Adipocyte (in vitro differentiated cells): ENCODE measurements at places on chromosomes 3 and 15.
A peak's percentile ranks its signal among the peaks of the same experiment; 100 is the strongest.

DNA sequence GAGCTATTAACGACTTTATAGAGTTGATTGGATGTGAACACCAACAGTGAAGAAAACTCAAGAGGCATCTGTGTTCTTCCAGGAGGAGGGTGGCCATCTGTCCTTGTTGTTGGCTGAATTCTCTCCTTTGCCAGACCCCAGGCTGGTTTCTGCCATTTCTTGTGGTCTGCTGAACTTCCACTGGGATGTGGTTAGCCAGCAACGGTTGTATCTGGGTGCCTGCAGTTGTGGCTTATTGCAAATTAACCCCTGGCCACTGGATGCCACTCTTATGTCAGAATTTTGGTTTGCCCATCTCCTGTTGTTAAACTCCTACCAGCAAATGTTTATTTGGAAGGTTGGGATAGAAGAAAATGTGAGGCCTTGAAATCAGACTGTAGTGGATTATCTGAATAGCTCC is 163.6 kb upstream of the TBC1D5 start:
- no peak for DNase-seq

- DNase-seq: peak; percentile 52
These were observed 1.4 kb upstream of the PDHB start for GRCh38 chr3:58434990-58435389.

- DNase-seq: peak; percentile 47
These were observed 27.2 kb upstream of the TNFSF10 start for GRCh38 chr3:172550347-172550943.

DNA sequence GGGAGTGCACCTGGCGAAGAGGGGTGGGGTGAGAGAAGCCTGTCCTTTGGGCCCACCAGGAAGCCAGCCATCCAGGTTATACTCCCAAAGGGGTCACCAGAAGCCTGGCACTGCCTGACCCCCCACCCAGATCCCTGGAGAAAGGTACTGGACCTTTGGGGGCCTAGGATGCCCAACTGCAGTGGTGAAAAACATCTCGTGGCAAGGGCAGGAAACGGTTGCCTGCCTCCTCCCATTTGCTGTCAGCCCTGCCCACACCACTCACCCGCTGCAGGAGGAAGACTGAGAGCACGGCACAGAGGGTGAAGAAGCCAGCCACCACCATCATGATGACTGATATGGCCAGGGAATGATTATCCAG is 2.2 kb upstream of the ULK3 start:
- no peak for DNase-seq

DNA sequence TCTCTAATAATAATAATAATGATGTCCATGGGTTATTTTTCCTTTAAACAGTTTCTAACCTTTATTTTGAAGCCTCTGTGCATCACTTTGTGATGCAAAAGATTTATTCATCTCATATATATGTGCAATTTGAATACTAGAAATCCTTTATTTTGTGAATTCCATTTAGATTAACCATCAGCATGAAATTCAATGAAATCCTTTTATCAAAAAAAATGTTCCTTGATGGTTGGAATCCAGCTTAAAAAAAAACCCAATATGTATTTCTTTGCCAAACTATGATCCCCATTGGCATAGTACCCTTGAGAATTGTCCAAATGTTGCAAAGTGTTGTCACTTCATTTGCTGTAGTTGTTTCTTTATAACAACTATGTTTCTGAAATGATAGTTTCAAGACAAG is 7.4 kb downstream of the TBC1D23 start:
- peak; percentile 54 for DNase-seq

- no peak for DNase-seq
These were observed 162.4 kb upstream of the STT3B start for GRCh38 chr3:31370380-31370666.

DNA sequence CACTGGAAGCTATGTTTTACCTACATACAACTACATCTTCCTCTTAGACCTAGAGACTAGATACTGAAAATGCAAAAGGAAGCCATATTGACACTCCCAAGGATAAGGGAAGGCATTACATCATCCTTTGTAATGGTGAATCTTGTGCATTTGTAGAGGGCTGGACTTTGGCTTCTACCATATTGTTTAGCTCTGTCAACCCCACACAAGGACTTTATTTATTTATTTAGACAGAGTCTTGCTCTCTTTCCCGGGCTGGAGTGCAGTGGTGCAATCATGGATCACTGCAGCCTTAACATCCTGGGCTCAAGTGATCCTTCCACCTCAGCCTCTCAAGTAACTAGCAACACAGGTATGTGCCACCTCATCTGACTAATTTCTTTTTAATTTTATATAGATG is 331.5 kb upstream of the TPRG1 start:
- DNase-seq: no peak

DNA sequence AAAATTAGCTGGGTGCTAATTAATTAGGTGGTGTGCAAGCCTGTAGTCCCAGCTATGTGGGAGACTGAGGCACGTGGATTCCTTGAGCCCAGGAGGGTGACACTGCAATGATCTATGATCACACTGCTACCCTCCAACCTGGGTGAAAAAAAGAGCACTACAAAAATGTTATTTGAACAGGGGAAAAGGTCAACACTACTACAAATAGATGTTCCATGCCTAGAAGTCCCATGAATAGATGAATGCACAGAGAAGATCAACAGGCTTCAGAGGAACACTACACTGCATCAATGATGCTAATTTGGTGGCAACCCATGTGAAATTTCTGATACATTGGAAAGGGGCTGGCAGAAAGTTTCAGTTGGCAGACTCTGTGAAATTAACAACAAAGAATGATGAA is 105.4 kb upstream of the FHIT start:
- DNase-seq: no peak

- no peak for DNase-seq
These were observed 744.9 kb upstream of the ARRDC4 start for GRCh38 chr15:97215629-97216028.

DNA sequence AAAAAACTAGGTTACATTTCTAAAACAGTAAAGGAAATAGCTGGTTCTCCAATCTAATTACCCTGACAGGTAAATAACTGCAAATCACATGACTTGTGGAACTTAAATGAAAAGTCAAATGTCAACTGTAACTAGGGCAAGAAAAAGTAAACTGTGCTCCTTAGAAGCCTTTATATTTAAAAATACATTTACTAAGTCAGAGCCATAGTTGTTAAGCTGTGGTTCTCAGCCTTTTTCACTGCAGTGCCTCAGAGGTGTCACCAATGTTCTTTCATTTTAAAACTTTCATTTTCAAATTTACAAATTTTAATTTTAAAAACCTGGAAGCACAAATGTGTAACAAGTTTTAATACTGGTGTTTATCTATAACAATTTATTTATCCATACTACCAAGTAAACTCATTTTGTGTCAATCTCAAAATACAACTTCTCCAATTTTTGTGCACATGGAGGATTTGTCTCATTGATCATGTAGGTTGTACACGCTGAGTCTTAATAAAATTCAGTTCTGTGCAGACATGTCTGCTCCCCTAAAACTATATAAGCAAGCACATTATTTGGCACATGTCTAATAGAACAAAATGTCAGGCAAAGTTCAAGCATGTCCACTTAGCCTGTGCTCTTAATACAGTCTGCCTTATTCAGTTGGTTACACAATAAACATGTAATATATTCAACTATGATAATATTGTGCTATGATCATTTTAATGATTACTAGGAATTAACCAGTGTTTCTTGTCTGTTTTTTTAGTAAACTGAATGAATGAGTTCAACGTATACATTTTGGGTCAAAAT is 70.4 kb downstream of the DLG1 start:
- DNase-seq: no peak

DNA sequence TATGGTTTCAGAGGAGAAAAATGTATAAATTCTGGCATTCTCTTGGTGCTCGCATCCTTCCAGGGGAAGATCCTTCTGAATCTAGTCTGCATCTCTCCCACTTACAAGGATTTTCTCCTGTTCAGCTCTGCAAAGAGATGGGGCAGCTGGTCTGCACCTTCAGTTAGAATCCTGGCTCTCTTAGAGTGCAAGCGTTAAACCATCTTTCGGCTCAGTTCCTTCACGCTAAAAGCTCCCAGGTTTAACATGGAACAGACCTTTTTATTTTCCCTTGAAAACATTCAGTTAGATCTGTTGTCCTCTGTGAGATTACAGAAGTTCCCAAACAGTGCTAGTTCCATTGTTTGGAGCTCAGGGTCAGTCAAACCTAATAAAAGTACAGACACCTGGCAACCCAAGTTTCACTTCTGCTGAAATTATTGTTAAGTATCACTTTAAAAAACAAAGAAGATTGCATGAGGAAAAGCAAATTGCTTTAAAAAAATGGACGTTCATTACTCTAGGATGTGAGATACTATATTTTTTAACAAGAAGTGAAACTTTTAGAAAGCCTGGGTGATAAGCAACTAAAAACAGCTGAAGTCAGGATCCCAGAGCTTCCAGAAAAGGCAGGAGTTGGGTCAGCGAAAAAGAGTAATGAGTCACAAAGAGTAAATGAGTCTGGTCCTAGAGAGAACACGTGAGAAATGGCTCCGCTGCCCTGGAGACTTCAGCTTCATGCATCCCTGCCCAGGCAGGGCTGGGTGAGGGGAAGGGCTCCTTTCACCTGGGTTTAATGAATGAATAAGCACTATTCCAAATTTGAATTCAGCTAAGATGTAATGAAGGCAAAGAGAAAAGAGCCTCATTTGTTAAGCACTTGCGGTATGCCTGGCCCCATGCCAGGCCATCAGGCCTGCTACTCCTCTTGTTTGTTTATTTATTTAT is 63.3 kb downstream of the ABTB1 start:
- DNase-seq: peak; percentile 79

DNA sequence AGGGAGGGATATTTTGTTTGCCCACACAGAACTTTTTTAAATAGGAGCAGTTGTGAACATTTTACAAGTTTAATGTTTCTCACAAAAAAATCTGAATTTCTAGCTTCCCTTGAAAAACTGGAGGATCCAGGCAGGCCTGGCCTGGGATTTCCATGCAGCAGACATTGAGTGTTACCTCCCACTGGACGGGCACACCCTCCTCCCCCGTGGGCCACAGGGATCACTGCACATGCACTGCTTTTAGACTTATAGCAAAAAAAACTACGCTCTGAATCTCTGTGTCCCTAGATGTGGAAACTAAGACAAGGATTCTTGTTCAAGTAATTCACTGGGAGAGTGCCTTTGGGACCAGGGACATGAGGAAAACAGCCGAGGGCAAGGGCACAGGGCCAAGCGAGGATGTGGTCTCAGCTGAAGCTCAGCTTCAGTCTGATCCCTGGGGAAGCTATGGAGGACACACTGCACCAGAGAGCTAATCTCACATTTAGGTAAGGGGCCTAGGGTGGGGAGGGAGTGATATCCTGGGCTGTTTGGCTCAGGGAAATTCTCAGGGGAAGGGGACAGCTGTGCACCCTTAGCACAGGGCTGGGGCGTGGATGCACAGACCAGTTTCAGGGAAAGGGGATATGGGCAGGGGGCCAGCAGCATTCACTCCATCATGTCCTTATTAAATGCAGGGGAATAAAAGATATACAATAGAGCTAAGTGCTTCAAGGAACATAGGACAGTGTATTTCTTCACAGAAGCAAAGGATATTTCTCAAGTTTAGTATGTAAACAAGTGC is 46.0 kb downstream of the FSIP1 start:
- no peak for DNase-seq

DNA sequence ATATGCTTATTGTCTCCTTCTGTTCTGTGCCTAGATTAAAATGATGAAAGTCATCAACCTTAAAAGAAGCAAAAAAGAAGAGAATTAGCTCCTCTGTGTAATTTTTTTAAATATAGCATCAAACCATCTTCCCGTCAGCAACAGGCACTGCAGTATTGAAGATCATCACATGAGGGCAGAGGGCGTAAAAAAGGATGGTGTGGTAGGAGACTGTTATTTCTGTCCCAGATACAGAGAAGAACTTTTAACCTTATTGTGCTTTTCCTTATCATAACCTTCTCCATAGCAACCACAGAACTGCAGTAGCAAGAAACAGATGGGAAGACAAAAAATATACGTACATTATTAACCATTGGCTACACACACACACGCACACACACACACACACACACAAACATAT is 88.8 kb downstream of the IGSF11 start:
- DNase-seq: no peak

DNA sequence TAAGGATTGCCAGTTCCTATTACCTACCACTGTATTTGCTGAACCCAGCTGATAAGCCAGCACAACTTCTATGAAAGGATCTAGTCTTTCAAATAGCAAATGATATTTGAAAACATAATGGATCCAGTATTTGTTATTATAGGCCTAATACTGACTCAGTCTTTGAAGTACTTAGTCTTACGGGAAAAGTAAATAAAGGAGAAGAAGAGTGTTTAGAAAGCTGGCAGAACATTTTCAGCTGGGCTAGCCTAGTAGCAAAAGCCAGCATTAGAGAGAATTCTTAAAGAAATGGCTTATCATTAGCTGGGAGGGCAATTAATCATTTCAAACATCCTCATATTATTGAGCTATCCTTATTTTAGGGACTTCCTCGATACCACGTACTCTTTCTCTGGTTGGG is 101.4 kb upstream of the GOLIM4 start:
- DNase-seq: no peak

- DNase-seq: no peak
These were observed 84.6 kb downstream of the REC114 start for GRCh38 chr15:73527598-73527997.

DNA sequence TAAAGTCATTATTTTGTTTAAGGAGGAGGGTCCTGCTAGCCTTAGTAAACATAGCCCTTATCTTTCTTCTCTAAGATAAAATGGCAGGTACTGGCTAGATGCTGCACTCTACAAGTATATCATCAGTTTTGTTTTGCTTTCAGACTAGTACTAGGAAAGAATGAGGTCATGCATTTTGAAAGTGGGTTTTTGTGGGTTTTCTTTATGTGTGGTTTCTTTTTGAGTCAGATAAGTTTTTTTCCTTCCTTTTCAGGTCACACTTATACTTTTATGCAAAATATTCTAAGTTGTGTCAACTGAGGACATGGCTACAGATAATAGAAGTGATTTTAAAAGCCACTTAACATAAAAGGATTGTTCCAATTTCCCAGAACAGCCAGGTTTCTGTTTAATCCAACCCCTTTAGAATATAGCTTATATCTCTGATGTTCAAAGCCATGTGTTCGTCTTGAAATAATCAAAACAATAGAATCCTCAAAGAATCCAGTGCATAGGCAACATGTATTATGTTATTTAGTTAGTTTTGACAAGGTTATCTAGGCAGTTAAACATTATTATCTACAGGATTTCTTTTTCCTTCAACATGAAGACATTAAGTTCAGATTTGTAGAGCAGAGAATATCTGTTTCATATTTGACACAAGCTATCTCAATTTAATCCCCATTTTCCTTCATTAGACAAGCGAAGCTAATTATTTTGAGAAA is 406.2 kb downstream of the RBMS3 start:
- DNase-seq: peak; percentile 57

GRCh38 chr3:188534633-188535032 is 380.7 kb downstream of the LPP start:
- DNase-seq: no peak

- no peak for DNase-seq
These were observed 172.7 kb upstream of the LMCD1 start for GRCh38 chr3:8328967-8329366.

- no peak for DNase-seq
These were observed 381.2 kb upstream of the CBLB start for GRCh38 chr3:106249981-106250380.

- peak; percentile 21 for DNase-seq
These were observed 505.3 kb downstream of the NLGN1 start for GRCh38 chr3:173902871-173903270.
